A673 (cell line): ENCODE measurements at places on chromosomes 5 and 9.

- no peak overlapping the region for H3K4me3 ChIP-seq
- H3K27ac ChIP-seq = no peak overlapping the region
- no peaks in the 10 kb centered on the region for H3K4me1 ChIP-seq
- H3K27me3 ChIP-seq = no peaks in the 10 kb centered on the region
- peaks cover 16% of the 10 kb centered on the region for H3K36me3 ChIP-seq
Measured at GRCh38 chr5:32420506-32420905, 24.0 kb downstream of the ZFR start.

DNA sequence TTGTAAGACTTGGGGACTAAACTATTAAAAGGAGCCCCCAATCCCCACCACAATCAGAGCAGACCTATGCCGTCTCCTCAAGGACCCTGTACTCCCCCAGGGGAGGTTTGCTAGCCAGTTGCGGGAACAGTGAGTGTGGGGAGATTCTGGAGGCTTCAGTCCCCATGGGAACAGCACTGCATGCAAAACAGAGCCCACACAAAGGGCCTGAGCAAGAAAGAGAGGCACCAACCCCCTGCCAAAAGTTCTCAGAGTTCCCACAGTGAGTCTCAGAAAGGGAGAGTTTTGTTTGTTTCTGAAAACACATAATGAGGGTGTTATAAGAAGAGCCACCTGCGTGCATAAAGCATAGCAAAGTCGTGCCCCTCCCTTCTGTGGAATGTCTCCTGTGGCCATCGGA, 56.6 kb downstream of the CFAP90 start:
- H3K4me1 ChIP-seq = no peaks in the 10 kb centered on the region
- H3K4me3 ChIP-seq = no peak overlapping the region
- no peak for DNase-seq
- no peak overlapping the region for H3K27ac ChIP-seq

GRCh38 chr9:121133104-121133816, 58.5 kb downstream of the CNTRL start:
- no peak for DNase-seq
- H3K4me3 ChIP-seq = no peak overlapping the region
- H3K4me1 ChIP-seq = no peaks in the 10 kb centered on the region
- H3K27me3 ChIP-seq = no peaks in the 10 kb centered on the region

DNA sequence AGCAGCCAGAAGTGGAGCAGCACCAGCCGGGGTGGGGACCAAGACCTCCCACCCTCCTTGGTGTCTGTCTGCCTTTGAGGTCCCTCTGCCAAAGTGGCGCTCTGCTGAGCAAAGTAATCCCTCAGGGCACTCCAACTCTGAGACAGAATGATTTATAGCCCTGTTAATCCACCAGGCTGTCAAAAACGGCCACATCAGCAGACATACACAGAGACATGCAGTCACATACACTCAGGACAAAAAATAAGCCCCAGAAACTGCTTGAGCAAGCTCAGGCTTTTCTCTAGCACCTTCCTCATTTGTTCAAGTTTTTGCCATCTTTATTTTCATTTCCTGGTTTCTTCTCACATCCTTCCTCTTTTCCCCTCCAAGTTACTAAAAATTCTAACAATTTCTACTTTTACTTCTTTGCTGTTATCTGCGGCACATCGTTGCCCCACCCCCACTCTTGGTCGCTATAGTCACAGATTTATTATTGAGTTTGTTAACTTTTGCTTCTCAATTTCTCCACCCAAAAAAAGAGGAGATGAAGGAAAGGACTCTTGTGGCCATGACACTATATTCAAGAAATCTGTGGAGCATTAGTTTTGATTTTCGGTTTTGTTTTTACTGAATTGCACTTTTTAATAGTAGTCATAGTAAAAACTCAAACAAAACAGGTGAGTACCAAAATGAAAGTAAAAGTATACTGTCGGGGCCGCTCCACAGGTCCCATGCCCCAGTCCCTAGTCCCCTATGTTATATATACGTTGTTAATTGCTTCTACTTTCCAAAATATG, 17.4 kb upstream of the ADRB2 start:
- H3K4me1 ChIP-seq = peaks cover 16% of the 10 kb centered on the region
- H3K27ac ChIP-seq = no peak overlapping the region
- H3K4me3 ChIP-seq = no peak overlapping the region
- H3K27me3 ChIP-seq = no peaks in the 10 kb centered on the region

DNA sequence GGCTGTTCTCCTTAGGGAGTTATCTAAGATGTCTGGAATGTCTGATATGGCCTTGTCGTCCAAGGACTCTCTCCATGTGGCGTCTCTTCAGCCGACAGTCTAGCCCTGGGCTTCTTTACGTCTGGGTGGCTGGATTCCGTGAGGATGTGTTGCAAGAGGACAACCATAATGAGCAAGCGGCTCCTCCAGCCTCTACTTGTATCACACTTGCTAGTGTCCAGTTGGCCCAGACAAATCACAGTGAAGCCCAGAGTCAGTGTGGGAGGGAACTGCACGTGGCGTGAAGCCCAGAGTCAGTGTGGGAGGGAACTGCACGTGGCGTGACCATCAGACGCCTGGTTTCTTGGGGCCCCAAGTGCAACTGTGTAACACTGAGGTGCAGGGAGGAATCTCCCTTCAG, 61.1 kb downstream of the COL23A1 start:
- no peaks in the 10 kb centered on the region for H3K27me3 ChIP-seq
- H3K4me3 ChIP-seq = no peak overlapping the region
- H3K4me1 ChIP-seq = no peaks in the 10 kb centered on the region
- no peak overlapping the region for H3K27ac ChIP-seq
- no peaks in the 10 kb centered on the region for H3K36me3 ChIP-seq

- peaks cover 4% of the 10 kb centered on the region for H3K4me1 ChIP-seq
- DNase-seq = no peak
- H3K36me3 ChIP-seq = no peaks in the 10 kb centered on the region
- no peak overlapping the region for H3K4me3 ChIP-seq
- no peaks in the 10 kb centered on the region for H3K27me3 ChIP-seq
Measured at GRCh38 chr9:91427873-91428272, 4.2 kb upstream of the NFIL3 start.

DNA sequence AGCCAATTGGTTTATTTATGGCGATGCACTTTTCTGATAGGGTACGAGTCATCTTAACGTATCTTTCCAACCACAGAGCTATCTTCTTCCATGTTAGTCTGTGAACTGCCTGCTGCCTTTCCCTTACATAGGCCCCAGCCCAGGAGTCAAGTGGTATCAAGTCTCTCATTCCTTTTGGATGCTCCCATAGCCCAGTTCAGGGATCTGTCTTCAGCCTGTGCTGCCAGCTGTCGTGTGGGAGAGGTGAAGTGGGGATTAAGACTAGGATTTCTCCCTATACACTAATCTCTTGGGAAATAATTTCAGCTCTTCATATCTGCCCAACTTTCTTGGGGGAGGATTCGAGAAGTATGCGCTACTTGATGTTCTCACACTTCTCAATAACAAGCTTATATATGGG, 475.7 kb downstream of the EBF1 start:
- no peak for DNase-seq
- H3K4me3 ChIP-seq = no peak overlapping the region
- H3K4me1 ChIP-seq = no peaks in the 10 kb centered on the region
- no peaks in the 10 kb centered on the region for H3K27me3 ChIP-seq

- no peak overlapping the region for H3K4me3 ChIP-seq
- H3K27ac ChIP-seq = no peak overlapping the region
- DNase-seq = no peak
- H3K27me3 ChIP-seq = no peaks in the 10 kb centered on the region
- H3K36me3 ChIP-seq = no peaks in the 10 kb centered on the region
- no peaks in the 10 kb centered on the region for H3K4me1 ChIP-seq
Measured at GRCh38 chr5:150503977-150504620, 3.8 kb upstream of the NDST1 start.

DNA sequence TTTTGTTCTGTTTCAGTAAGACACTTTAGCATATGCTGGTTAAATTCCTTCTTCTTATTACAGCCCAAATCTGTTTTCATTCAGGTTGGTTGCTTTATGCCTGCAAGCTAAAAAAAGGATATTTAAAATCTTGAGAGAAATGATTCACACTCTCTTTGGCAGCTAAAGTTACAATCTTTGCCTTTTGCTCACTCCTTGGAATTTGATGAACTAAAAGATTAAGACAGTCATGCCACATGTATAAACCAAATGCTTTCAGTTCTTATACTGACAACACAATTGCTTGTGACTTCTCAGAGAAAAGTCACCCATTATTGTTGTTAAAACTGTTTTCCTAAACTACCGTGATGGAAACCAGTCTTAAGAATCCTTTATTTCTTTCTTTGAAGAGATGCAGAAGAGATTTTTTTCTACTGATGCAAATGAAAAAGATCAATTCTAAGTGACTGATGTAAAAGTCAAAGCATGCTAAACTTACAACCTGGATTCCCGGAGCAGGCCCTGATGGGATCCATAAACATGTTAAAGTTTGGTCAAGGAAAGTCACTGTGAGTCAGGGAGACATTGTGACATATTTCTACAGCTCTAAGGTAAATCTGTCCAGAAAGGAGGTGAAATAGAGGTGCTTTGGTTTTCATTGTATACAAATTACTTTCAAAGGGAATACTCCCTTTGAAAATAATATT, 144.2 kb upstream of the CDH10 start:
- no peaks in the 10 kb centered on the region for H3K27me3 ChIP-seq
- no peaks in the 10 kb centered on the region for H3K36me3 ChIP-seq
- DNase-seq = no peak
- no peaks in the 10 kb centered on the region for H3K4me1 ChIP-seq
- no peak overlapping the region for H3K27ac ChIP-seq

- no peaks in the 10 kb centered on the region for H3K36me3 ChIP-seq
- DNase-seq = no peak
- peaks cover 23% of the 10 kb centered on the region for H3K4me1 ChIP-seq
- no peak overlapping the region for H3K4me3 ChIP-seq
- no peak overlapping the region for H3K27ac ChIP-seq
- H3K27me3 ChIP-seq = no peaks in the 10 kb centered on the region
Measured at GRCh38 chr9:115972843-115973595, 180.6 kb upstream of the PAPPA start.

GRCh38 chr9:32918628-32919027, 82.8 kb downstream of the APTX start:
- no peaks in the 10 kb centered on the region for H3K36me3 ChIP-seq
- H3K4me3 ChIP-seq = no peak overlapping the region
- DNase-seq = no peak
- no peak overlapping the region for H3K27ac ChIP-seq
- peaks cover 2% of the 10 kb centered on the region for H3K27me3 ChIP-seq
- H3K4me1 ChIP-seq = peaks cover under 1% of the 10 kb centered on the region

GRCh38 chr9:121937240-121937639, 155.9 kb downstream of the TTLL11 start:
- no peak overlapping the region for H3K4me3 ChIP-seq
- H3K36me3 ChIP-seq = no peaks in the 10 kb centered on the region
- no peak overlapping the region for H3K27ac ChIP-seq
- no peaks in the 10 kb centered on the region for H3K4me1 ChIP-seq

DNA sequence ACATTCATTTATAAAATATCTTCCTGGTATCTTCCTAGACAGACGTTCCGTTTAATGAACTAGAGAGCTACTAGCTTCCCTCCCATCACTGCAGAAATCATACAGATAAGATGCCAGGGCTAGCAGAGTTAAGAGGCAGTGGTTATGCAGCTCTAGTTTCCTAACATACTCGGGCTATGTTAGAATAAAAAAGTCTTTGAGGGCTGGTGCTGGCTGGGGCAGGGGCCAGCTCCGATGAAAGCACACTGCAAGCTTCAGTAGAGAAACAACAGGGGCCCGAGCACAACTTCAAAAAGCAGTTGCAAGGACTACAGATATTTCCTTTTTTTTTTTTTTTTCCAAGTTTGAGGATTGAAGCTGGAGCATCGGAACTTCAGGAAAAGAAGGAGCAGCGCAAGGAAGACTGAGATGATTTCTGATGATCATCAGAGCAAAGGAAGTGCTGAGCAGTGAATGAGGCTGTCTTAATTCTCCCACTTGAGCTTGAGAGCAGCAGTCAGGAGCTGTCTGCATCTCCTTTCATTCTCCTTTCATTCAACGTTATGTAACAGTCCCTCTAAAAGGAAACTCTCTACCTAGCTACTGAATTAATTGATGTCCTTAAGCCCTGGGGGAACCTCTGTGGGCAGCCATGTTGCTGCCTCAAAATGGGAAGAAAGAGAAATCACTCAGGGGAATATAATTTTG, 47.6 kb upstream of the ADCY2 start:
- no peaks in the 10 kb centered on the region for H3K36me3 ChIP-seq
- no peak for DNase-seq
- no peaks in the 10 kb centered on the region for H3K27me3 ChIP-seq
- no peak overlapping the region for H3K4me3 ChIP-seq

DNA sequence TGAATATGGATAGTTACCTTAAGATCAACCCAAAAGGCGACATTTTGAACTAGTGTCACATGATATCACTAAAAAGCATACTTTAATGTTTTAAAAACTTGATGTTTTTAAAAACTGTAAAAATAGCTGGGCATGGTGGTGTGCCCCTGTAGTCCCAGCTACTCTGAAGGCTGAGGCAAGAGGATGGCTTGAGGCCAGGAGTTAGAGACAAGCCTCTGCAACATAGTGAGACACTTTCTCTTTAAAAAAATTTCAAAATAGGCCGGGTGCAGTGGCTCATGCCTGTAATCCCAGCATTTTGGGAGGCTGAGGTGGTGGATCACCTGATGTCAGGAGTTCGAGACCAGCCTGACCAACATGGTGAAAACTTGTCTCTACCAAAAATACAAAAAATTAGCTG, 129.5 kb downstream of the NPR3 start:
- H3K4me3 ChIP-seq = no peak overlapping the region
- H3K4me1 ChIP-seq = no peaks in the 10 kb centered on the region
- H3K27ac ChIP-seq = no peak overlapping the region
- no peaks in the 10 kb centered on the region for H3K36me3 ChIP-seq

DNA sequence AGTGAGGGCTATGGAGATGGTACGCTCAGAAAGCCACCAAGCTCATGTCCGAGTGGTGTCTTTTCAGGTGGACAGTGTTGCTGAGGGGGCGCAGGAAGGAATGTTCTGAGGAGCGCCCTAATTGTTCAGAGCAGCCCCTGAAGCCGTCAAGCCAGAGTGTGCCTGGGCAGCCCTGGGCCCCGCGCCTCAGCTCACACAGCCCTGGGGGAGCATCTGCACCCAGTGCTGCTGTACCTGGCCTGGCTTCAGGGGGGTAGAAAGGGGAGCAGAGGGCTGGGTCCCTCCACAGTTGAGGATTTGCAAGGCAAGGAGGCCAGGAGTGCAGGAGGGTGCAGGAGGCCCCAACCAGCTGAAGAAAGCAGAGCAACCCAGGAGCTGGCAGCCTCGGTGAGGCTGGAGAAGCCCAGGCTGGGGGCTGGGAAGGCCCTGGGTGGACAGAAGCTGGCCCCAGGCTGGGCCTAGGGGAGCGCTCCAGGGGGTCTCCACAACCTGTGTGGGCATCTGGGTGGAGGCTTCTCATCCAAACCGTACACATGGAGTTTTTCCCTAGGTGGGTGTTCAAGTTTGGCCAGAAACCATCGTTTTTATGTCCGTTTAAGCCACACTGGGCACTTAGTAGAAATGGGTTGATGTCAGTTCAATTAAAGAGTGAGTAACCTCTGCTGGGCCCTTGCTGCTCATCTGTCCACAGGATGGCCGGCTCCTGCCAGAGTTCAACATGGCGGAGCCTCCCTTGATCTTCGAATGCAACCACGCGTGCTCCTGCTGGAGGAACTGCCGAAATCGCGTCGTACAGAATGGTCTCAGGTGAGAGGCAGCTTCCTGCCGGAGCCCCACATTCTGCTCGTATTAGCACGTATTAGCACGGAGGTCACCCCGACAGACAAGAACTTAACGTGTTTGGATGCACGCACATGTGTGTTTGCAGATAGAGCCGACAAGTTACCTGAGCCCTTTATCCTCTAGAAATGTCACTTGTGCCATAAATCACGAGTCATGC, 62.0 kb upstream of the CACNA1B start:
- H3K36me3 ChIP-seq = peaks cover 34% of the 10 kb centered on the region
- no peak for DNase-seq
- H3K27me3 ChIP-seq = no peaks in the 10 kb centered on the region
